ENCODE measurements at places on chromosomes 12 and 14.

DNA sequence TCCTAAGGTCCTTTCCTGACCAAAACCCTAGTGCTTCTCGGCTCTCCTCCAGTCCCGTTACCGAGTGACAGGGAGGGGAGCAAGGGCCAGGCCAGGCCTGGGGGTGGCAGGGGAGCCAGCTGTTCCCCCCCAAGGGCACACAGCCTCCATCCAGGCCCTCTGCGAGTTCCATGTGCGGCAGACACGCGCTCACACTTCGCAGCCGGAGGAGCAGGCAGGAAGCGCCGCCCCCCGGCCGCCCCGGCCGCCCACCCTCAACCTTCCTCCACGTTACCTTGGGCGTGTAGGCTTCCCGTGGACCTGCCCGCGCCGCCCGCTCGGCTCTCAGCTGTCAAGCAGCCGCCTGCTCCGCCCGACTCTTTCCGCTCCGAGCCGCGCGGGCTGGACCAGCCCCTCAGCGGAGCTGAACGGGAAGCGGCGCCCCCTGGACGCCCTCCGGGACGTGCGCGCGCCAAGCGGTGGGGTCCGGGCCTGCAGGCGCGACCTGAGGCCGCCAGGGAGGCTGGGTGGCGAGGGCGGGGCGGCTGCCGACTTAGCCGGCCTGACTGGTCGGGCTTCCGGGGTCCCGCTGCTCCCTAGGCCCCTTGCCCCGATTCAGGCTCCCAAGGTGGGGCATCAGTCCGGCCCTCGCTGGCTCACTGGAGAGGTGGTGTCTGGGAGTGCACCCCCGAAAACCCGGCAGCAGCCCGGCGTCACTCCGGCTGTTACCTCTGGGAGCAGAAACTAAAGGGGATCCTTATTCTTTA is at the start of gene CRACR2A:
Gene CRACR2A (minus strand): TSS at position 369 of the 746 bp plus-strand sequence. CDS start 56,110 bp downstream, outside the sequence.
- H3K27ac ChIP-seq = no peak within 1 kb of the TSS
- H3K36me3 ChIP-seq = no peaks in the 10 kb centered on the region
- H3K4me1 ChIP-seq = peaks cover 2% of the 10 kb centered on the region
- peak within 1 kb of the TSS; percentile 30 for H3K4me3 ChIP-seq
- DNase-seq = peak; percentile 90

DNA sequence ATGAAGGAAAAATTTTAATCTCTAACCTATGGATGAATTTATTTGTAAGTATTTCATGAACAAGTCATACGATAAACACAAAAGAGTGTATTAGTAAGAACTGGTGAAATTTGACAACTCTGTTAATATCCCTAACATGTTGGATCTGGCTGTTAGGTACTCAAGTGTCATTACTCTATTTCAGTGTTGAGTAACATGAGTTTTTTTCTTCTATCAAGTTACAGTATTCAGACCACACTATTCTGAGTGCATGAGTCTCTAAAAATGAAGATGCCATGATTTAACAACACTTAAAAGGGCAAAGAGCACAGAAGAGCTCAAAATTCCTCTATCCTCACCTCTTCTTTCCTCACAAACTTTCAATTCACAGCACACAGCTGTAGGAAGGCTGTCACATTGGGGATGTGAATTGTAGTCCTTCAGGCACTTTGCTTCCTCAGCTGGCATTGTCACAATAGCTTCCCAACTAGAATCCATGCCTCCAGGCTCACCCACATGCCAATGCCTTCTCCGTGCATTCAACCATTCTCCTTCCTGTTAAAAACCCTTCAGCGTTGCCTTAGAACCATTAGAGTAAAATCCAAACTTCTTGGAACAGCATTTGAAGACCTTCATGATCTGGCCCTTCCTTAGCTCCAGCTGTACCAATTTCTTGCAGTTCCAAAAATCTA is 73.7 kb upstream of the DBX2 start:
- no peaks in the 10 kb centered on the region for H3K27me3 ChIP-seq
- no peak overlapping the region for H3K27ac ChIP-seq
- no peak overlapping the region for H3K4me3 ChIP-seq
- no peaks in the 10 kb centered on the region for H3K4me1 ChIP-seq
- no peaks in the 10 kb centered on the region for H3K36me3 ChIP-seq

- H3K36me3 ChIP-seq = peaks cover 18% of the 10 kb centered on the region
- no peak overlapping the region for H3K27ac ChIP-seq
- no peak overlapping the region for H3K4me3 ChIP-seq
Measured at GRCh38 chr14:85618978-85619377, 89.0 kb downstream of the FLRT2 start.

DNA sequence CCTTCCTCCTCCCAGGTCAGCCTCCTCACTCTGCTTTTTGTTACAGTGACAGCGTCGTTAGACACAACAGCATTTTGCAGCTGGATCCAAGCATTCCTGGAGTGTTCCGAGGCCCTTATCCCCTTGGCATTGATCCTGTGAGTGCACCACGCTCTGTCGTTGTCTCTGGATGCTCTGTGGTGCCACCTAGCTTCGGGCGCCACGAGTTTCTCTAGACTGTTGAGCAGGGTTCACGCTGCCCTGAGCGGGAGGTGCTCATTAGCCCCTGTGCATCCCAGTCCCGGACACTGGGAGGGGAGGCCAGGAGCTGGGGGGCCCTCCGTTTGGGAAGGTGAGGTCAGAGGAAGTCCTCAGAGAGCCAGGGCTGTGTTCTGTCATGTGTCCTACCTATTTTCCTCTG is 17.3 kb upstream of the DNAH10 start:
- no peaks in the 10 kb centered on the region for H3K4me1 ChIP-seq
- H3K4me3 ChIP-seq = no peak overlapping the region
- DNase-seq = peak; percentile 41
- H3K36me3 ChIP-seq = peaks cover 56% of the 10 kb centered on the region

DNA sequence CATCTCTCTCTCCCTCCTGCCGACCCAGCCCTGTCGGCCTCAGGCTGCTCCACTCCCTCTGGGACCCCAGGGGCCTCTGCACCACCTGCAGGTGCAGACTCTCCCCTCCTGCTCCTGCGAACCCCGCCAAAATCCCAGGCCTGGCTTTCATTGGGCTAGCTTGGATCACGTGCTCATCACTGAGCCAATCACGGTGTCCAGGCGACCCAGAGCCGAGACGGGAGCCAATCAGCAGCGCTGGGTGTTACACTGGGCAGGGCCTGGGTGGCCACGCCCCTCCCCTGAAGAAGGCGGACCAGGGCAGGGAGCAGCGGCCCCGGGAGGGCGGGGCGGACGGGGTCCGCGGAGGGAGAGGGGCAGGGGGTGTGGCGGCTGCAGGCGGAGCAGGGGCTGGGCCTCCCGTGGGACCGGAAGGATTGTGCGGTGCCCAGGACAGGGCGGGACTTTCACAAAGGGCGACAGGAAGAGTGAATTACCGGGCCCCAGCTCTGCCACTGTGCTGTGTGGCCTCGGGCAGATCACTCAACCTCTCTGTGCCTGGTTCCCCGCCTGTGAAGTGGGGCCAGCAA is 66.6 kb upstream of the FBRSL1 start:
- peak; percentile 81 for DNase-seq
- H3K27me3 ChIP-seq = peaks cover 57% of the 10 kb centered on the region
- no peaks in the 10 kb centered on the region for H3K36me3 ChIP-seq
- no peak overlapping the region for H3K4me3 ChIP-seq

DNA sequence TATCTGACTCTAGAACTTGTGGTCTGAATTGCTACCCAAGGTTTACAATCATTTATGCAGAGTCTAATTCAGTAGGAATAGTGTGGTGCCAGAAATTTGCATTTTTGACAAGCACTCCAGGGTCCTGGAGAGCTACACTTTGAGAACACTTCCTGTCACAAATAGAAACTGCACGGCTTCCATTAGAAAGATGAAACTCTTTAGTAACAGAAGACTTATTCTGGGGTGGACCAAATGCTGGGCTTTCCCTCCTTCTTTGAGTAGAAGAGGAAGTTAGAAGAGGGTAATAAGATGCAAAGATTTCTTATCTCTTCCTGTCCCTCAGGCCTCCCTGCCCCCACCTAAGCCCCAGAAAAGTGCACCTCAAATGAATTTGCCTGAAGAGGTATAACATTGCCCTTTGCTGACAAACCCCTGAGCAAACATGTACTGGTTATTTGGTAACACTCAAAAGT is 28.4 kb downstream of the DGLUCY start:
- no peak for DNase-seq
- no peaks in the 10 kb centered on the region for H3K36me3 ChIP-seq
- H3K4me1 ChIP-seq = peaks cover 19% of the 10 kb centered on the region
- H3K27ac ChIP-seq = no peak overlapping the region

DNA sequence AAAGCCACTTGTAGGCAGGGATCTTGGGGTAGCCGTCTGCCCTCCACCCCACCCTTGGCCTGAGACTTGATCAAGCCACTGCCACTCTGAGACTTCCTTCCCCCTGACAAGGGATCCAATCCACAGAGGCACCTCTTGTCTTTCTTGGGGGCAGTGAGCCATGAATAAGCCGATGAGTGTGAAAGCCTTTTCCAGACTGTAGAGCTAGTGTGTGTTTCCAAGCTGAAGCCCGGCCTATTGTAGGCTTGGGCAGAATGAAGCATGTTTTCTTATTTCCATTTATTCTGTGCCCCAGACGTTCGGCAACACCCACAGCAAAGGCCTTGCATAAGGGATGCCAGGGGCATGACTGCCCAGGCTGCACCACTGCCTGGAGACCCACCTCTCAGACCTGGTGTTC is 991.6 kb downstream of the BCL11B start:
- no peak overlapping the region for H3K27ac ChIP-seq
- H3K4me1 ChIP-seq = no peaks in the 10 kb centered on the region
- H3K4me3 ChIP-seq = no peak overlapping the region
- H3K36me3 ChIP-seq = no peaks in the 10 kb centered on the region

DNA sequence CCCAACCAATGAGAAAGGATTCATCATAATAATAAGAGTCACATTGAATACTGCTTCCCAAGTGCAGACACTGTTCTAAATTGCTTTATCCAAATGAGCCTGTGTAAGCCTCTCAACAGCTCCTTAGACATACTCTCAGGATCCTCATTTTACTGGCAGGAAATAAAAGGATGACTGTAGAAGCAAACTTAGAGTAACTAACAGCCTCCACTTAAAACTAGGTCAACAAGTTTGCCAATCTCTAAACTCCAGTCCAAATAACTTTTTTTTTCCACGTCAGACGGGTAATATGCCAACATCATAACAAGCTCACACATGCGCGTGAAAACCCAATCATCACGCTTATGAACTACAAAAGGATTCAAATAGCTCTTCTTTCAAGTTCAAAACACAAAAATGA is 15.3 kb upstream of the DPF3 start:
- H3K4me1 ChIP-seq = no peaks in the 10 kb centered on the region
- no peaks in the 10 kb centered on the region for H3K36me3 ChIP-seq
- no peak overlapping the region for H3K4me3 ChIP-seq

DNA sequence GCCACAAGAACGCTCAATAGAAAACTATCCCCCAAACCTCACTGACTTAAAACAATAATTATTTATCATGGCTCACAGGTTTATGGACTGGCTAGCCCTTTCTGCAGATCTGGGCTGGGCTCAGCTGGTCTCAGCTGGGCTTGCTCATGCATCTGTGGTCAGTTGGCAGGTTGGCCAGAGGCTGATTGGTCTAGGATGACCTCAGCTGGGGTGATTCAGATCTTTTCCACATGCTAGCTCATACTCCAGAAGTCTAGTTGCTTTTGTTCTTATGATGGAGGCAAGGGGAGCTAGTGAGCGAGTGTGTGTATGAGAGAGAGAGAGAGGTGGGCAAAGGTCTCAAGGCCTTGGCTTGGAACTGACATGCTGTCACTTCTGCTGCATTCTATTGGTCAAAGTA is 181.2 kb upstream of the NRXN3 start:
- H3K4me1 ChIP-seq = no peaks in the 10 kb centered on the region
- H3K27me3 ChIP-seq = no peaks in the 10 kb centered on the region
- no peak overlapping the region for H3K27ac ChIP-seq
- no peak overlapping the region for H3K4me3 ChIP-seq

DNA sequence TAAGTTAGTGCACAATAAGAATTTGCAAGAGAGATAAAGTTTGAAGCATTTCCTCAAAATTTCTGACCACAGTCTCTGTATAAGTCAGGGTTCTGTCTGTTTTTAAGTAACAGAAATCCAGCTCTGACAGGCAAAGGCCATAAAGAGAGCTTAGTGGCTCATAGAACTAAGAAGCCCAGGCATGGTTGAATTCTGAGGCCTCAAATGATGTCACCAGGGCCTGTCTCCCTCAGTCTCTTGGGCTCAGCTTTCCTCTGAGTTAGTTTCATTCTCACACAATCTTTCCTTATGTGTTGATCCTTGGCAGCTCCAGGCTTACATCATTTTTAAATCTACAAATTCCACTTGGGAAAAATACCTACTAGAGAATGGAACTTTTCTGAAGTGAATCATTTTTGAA is 173.4 kb upstream of the ATP2B1 start:
- H3K27ac ChIP-seq = no peak overlapping the region
- no peak overlapping the region for H3K4me3 ChIP-seq
- H3K27me3 ChIP-seq = no peaks in the 10 kb centered on the region
- H3K36me3 ChIP-seq = no peaks in the 10 kb centered on the region

DNA sequence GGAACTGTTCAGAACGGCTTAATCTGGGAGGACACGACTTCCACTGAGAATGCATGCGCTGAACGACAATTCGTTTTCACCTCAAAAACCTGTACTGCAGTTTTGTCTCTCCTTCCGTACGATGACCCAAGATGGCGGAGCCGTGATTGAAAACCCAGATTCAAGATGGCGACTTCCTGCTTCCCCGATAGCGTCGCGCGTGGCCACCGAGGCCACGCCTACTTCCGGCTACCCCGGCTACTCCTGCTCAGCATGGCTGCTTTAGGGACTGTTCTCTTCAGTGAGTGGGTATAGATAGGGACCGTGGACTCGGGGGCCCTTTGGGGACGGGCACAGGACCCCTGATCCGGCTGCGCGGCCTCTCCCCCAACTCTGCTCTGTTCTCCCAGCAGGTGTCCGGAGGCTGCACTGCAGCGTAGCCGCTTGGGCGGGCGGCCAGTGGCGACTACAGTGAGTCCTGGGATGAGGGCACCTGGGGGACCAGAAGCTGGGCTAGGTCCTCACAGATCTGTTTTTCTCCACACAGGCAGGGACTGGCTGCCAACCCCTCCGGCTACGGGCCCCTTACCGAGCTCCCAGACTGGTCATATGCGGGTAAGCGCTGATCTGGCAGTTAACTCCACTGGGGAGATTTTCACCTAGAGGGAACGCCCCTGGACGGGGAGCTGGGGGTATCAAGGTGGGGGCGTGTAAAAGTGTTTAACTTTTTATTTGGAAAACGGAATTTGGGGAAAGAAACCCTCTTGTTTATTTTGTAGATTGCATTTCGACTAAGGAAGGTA is at the start of gene MRPL52:
Gene MRPL52 (plus strand): TSS at position 227 of the 782 bp plus-strand sequence. CDS start 26 bp downstream, at position 253.
- H3K4me3 ChIP-seq = peak within 1 kb of the TSS; percentile 87
- H3K27me3 ChIP-seq = no peaks in the 10 kb centered on the region
- H3K36me3 ChIP-seq = peaks cover 12% of the 10 kb centered on the region
- no peaks in the 10 kb centered on the region for H3K4me1 ChIP-seq
- peak; percentile 93 for DNase-seq
- H3K27ac ChIP-seq = peak within 1 kb of the TSS; percentile 62

GRCh38 chr14:97402279-97402678 is 605.1 kb downstream of the VRK1 start:
- DNase-seq = no peak
- no peaks in the 10 kb centered on the region for H3K4me1 ChIP-seq
- no peak overlapping the region for H3K27ac ChIP-seq

GRCh38 chr12:54933376-54933775 is 51.2 kb downstream of the TESPA1 start:
- H3K4me3 ChIP-seq = no peak overlapping the region
- H3K4me1 ChIP-seq = no peaks in the 10 kb centered on the region
- DNase-seq = no peak
- peaks cover 5% of the 10 kb centered on the region for H3K27me3 ChIP-seq

- no peak overlapping the region for H3K4me3 ChIP-seq
- H3K27ac ChIP-seq = no peak overlapping the region
- peaks cover 25% of the 10 kb centered on the region for H3K4me1 ChIP-seq
- H3K36me3 ChIP-seq = no peaks in the 10 kb centered on the region
- DNase-seq = peak; percentile 31
Measured at GRCh38 chr12:26197832-26198231, 2.5 kb downstream of the SSPN start.

Measured in SK-N-SH (cell line).